Astrocyte (in vitro differentiated cells and primary cell): ENCODE measurements at places on chromosomes 3 and 15. TPM values are rescaled to one million over a fixed set of nuclear protein-coding genes. Genes with fewer than 3 reads are reported as not detected.

Gene TMC3
- total RNA-seq: 0.22 and 0.52 TPM in 2 replicates

Gene PP2D1
- not detected in 2 replicates for total RNA-seq

Gene CPNE4
- 0.68 and 1.9 TPM in 2 replicates for total RNA-seq

Gene THRB
- total RNA-seq: 6.8 and 8.5 TPM in 2 replicates

Gene SH3GL3
- total RNA-seq: 2.5 and 2.7 TPM in 2 replicates

DNA sequence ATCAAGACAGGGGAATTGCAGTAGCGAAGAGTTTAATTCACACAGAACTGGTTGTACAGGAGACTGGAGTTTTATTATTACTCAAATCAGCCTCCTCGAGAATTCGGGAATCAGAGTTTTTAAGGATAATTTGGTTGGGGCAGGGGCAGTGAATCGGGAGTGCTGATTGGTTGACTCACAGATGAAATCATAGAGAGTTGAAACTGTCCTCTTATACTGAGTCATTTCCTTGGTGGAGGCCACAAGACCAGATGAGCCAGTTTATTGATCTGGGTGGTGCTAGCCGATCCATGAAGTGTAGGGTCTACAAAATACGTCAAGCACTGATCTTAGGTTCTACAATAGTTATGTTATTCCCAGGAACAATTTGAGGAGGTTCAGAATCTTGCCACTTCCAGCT lies 5.3 kb upstream of the ZNF770 start:
- no peaks in the 10 kb centered on the region for H3K4me1 ChIP-seq
- no peak overlapping the region for H3K27ac ChIP-seq
- H3K4me3 ChIP-seq: no peak overlapping the region
- no peaks in the 10 kb centered on the region for H3K27me3 ChIP-seq
- H3K36me3 ChIP-seq: no peaks in the 10 kb centered on the region
- DNase-seq: no peak

DNA sequence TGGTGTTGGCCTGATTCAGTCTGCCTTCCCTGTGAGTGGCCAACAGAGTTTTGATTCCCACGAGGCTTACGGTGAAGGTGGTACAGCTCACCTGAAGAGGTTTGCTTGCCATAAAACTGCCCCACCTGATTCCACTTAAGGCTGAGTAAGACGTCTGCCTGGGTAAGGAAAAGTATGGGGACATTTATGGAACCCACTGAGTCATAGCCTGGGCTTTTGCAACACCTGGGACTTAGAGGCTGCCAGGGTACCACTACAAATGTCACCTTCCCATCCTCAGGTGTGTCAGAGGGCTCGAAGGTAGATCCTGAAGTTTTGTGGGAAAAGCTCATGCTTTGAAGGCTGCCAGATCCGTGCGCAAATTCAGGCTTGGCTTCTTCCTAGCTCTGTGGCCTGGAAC lies 56.9 kb upstream of the SLCO2A1 start:
- H3K4me3 ChIP-seq: no peak overlapping the region
- H3K27me3 ChIP-seq: no peaks in the 10 kb centered on the region
- no peaks in the 10 kb centered on the region for H3K4me1 ChIP-seq
- DNase-seq: no peak
- H3K27ac ChIP-seq: no peak overlapping the region
- no peaks in the 10 kb centered on the region for H3K36me3 ChIP-seq

- H3K27ac ChIP-seq: peak overlapping the region; percentile 25
- DNase-seq: peak; percentile 85
- no peak overlapping the region for H3K4me3 ChIP-seq
- no peaks in the 10 kb centered on the region for H3K27me3 ChIP-seq
- no peaks in the 10 kb centered on the region for H3K36me3 ChIP-seq
Observed at GRCh38 chr3:156648086-156648485, 26.3 kb upstream of the TIPARP start.

DNA sequence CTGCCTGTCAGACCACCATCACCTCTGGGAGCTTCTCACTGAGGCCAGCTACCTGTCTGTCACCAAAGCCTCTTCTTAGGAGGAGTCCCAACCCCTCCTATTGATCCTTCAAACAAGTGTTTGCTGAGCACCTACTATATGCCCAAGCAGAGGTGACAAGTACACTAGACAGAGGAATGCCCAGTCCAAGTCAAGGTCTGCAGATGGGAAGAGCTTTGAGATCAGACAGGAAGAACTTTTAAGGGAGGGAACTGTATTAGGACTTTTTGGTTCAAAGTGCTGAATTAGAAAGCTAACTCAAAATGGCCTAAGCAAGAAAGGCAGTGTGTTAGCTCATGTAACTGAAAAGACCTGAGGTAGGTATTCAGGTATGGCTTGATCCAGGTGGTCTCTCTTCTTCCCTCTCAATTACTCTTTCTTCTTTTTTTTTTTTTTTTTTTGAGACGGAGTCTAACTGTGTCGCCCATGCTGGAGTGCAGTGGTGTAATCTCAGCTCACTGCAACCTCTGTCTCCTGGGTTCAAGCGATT lies 3.6 kb upstream of the RAD18 start:
- no peaks in the 10 kb centered on the region for H3K27me3 ChIP-seq
- H3K36me3 ChIP-seq: no peaks in the 10 kb centered on the region
- H3K4me1 ChIP-seq: peaks cover 26% of the 10 kb centered on the region
- no peak for DNase-seq
- no peak overlapping the region for H3K27ac ChIP-seq

GRCh38 chr3:14414846-14415464 lies 12.5 kb downstream of the SLC6A6 start:
- peaks cover 45% of the 10 kb centered on the region for H3K4me1 ChIP-seq
- H3K36me3 ChIP-seq: peaks cover 2% of the 10 kb centered on the region
- DNase-seq: no peak
- no peaks in the 10 kb centered on the region for H3K27me3 ChIP-seq
- no peak overlapping the region for H3K4me3 ChIP-seq
- peak overlapping the region; percentile 14 for H3K27ac ChIP-seq

GRCh38 chr15:60649845-60650548 lies 171.1 kb upstream of the ICE2 start:
- H3K27ac ChIP-seq: no peak overlapping the region
- no peak for DNase-seq
- no peaks in the 10 kb centered on the region for H3K36me3 ChIP-seq
- no peaks in the 10 kb centered on the region for H3K27me3 ChIP-seq
- H3K4me1 ChIP-seq: no peaks in the 10 kb centered on the region

DNA sequence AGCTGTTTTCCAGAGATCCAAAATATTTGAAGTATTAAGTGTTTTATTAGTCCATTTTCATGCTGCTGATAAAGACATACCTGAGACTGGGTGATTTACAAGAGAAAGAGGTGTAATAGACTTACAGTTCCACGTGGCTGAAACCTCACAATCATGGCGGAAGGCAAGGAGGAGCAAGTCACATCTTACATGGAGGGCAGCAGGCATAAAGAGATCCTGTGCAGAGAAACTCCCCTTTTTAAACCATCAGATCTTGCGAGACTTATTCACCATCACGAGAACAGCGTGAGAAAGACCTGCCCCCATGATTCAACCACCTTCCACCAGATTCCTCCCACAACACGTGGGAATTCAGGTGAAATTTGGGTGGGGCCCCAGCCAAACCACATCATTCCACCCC lies 82.0 kb downstream of the KY start:
- no peak overlapping the region for H3K27ac ChIP-seq
- no peaks in the 10 kb centered on the region for H3K27me3 ChIP-seq
- no peaks in the 10 kb centered on the region for H3K4me1 ChIP-seq
- H3K36me3 ChIP-seq: no peaks in the 10 kb centered on the region
- no peak for DNase-seq

GRCh38 chr3:64104691-64105111 lies 81.4 kb upstream of the PSMD6 start:
- peak; percentile 73 for DNase-seq
- H3K4me3 ChIP-seq: no peak overlapping the region
- H3K27me3 ChIP-seq: no peaks in the 10 kb centered on the region
- H3K27ac ChIP-seq: no peak overlapping the region
- no peaks in the 10 kb centered on the region for H3K36me3 ChIP-seq

DNA sequence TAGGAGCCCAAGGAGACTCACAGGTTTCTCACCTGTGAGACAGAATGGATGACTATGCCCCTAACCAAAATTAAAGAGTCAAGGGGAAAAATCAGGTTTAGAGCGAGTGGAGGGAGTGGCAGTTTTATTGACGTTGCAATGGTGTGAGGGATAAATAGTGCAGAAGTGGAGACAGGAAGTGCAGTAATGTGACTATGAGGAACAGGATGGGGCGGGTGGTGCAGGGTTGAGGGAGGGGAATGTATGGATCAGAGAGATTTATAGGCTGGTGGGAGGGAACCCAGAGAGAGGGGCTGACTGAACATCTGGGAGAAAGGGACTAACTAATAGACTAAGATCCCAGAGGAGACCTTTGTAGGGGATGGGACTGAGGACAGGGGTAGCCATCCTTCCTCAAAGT lies 26.5 kb downstream of the EIF2AK4 start:
- no peaks in the 10 kb centered on the region for H3K4me1 ChIP-seq
- no peak overlapping the region for H3K4me3 ChIP-seq
- DNase-seq: no peak
- no peak overlapping the region for H3K27ac ChIP-seq
- no peaks in the 10 kb centered on the region for H3K27me3 ChIP-seq
